ENCODE measurements at places on chromosomes 13 and 19.

GRCh38 chr19:3370214-3370720 lies 3.9 kb downstream of the NFIC start:
- DNase-seq, result peak; percentile 72

DNA sequence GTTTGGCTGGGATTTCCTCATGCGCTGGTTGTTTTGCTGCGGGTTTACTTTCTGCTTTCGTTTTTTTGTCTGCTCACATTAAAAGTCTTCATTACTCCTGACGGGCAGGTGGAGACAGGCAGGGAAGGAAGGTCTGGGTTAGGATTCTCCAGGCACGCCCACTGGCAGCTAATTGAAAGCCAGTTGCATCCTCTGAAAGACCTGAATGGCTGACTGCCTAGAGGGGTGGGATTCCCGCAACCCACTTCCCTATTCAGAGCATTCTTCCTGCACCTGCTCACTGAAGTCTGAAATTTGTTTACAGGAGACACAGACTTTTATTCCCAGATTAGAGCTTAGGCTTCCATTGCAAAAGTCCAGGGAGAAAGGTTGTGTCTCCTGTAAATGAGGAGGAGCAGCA lies 172.0 kb downstream of the UQCRFS1 start:
- no peak for DNase-seq

- DNase-seq, result no peak
These were observed 24.9 kb downstream of the CELF5 start for GRCh38 chr19:3249408-3249807.

DNA sequence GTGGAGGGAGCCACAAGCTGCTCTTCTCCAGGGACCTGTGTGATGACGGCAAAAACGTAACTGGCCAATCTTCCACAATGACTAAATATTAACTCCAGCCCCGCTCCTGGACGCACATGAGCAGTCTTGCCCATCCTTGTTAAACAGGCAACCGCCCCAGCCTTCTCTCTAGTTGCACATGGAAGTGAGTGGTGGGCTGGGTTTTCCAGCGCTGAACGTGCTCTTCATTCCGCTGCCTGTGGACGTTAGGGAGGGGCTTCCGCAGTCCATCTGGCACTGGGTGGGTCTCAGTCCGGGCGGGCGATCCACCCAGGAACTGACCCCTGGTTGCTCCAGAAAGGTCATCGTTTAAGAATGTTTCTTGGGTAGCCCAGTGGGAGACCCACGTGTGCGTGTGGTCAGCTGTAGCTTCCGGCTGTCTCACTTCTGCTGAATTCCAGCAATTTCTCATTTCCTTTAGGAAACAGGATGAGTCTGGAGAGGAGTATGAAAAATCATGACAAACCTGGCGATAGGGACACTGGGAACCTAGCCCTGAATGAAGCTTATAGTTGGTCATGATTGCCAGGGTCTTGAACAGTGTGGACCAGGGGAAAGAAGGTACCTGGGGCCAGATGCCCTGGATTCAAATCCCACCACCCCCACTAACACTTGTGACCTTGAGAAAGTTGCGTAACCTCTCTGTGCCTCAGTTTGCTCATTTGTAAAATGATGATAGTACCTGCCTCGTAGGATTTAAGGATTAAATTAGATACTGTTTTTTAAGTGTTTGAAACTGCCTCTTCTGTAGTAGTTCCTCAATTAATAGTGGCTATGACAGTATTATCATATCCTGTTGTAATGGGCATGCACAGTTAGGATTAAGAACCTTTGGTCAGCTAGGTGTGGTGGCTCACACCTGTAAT lies 92.6 kb downstream of the SIPA1L3 start:
- DNase-seq, result peak; percentile 20

DNA sequence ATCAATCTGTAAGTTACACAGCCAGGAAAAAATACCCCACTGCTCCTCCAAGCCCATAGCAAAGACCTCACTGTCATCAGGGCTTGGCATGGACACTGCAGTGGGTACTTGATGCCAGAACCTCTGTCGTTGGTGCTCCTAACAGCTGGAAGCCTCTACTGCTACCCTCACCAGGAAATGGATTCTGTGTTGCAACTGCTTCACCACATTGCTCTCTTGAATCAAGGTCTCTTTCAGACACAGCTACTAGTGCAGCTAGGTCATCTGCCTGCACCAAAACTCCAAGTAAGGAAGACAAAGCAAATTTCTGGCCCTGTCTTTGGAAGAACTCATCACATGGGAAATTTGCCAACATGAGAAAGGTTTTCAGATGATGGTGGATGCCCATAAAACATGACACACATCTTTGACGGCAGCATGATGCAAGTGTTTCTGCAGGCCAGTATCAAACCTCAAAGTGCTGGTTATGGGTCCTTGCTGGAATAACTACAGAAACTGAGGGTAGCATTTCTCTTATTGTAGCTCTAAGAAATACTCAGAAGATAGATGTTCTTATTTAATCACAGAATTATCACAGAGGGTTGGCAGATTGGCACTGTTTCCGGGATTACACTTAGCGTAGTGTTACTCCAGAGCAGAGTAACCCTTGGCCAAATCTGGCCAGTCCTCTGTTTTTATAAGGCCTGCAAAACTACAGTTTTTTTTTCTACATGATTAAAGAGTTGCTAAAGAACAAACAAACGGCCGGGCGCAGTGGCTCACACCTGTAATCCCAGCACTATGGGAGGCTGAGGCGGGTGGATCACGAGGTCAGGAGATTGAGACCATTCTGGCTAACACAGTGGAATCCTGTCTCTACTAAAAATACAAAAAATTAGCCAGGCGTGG lies 12.9 kb upstream of the PCCA start:
- no peak for DNase-seq

- DNase-seq, result no peak
These were observed 26.4 kb downstream of the RUBCNL start for GRCh38 chr13:46360604-46361003.

- DNase-seq, result no peak
These were observed 3.1 kb downstream of the POLR1G start for GRCh38 chr19:45409557-45409920.

DNA sequence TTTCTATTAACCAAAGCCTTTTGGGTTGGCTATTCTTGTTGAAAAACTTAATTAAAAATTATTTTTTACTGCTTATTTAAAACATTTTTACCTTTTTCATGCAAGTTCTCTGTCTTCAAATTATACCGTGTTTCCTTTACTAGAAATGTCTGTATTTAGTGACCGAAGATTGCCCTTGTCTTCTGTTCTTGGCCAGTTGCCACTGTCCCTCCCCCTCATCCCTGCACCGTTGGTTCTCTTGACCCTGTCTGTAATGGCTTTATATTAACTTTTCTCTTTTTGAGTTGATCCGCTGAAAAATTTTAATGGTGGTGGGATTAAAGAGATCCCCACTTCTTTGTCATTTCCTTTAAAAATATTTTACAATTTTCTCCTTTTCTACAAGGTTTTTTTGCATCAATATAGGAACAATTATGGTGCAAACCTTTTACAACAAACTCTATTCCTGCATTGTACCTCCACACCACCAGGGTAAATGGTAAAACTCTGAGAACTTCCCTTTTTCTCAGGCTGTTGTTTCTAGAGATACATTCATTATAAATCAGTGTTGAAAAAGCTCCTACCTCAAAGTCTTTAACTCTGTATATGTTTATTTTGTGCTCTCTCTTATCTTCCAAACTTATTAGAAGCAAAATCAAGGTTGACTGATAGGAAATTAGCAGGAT lies 12.9 kb upstream of the RNF113B start:
- DNase-seq, result no peak

GRCh38 chr13:88303605-88304004 lies 632.4 kb downstream of the SLITRK5 start:
- DNase-seq, result no peak

DNA sequence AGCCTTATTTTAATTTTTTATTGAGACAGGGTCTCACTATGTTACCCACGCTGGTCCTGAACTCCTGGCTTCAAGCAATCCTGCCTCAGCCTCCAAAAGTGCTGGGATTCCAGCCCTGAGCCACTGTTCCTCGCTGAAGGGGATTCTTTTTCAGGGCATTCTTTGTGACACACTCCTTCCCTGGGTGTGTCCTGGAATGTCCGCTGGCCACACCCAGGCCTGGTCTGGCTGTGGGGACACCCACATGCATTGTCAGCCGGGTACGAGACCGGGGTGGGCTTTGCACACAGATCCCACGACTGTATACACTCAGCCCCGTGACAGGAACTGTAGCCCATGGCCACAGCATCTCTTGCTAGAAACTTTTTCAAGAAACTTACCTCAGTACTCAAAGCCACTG lies 34.4 kb upstream of the GATAD2A start:
- no peak for DNase-seq

GRCh38 chr19:42547929-42548328 lies 19.6 kb upstream of the CEACAM1 start:
- DNase-seq, result no peak

GRCh38 chr13:26477681-26478080 lies 79.8 kb upstream of the WASF3 start:
- DNase-seq, result no peak

GRCh38 chr19:38452430-38453366 lies 19.2 kb downstream of the RYR1 start:
- no peak for DNase-seq
